ENCODE measurements at places on chromosomes 1 and 21. TPM values are rescaled to one million over a fixed set of nuclear protein-coding genes. Genes with fewer than 3 reads are reported as not detected.

DNA sequence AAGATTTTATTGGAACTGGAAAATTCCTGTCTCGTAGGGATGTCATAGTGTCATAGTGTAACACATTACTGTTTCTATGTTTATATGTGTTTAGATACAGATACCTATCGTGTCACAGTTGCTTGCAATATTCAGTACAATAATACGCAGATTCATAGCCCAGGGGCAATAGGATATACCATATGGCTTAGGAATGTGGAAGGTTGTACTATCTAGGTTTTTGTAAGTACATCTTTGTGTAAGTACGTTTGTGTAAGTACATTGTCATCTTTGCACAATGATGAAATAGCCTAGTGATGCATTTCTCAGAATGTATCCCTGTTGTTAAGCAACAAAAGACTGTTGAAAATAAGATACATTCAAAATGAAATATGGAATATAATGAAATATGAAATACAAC is 68.9 kb downstream of the CAMTA1 start:
- peaks cover 21% of the 10 kb centered on the region for H3K4me1 ChIP-seq
- H3K27me3 ChIP-seq = no peaks in the 10 kb centered on the region
- no peak for DNase-seq
- peaks cover 35% of the 10 kb centered on the region for H3K36me3 ChIP-seq
- no peak overlapping the region for H3K27ac ChIP-seq

DNA sequence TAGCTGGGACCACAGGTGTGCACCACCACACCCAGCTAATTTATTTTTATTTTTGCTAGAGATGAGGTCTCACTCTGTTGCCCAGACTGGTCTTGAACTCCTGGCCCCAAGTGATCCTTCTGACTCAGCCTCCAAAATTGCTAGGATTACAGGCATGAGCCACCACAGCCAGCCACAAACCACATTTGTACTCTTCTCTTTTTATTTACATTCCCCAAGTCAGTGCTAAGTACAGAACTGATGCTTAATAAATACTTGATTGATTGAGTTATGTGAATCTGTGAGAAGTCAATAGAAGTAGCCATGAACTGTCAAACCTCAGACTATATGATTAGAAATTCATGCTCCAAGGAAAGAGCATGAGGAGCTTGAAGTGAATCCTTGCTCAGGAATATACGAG is 48.5 kb upstream of the S1PR1 start:
- H3K27me3 ChIP-seq = no peaks in the 10 kb centered on the region
- no peak overlapping the region for H3K27ac ChIP-seq
- H3K4me1 ChIP-seq = peaks cover 11% of the 10 kb centered on the region
- no peak for DNase-seq

DNA sequence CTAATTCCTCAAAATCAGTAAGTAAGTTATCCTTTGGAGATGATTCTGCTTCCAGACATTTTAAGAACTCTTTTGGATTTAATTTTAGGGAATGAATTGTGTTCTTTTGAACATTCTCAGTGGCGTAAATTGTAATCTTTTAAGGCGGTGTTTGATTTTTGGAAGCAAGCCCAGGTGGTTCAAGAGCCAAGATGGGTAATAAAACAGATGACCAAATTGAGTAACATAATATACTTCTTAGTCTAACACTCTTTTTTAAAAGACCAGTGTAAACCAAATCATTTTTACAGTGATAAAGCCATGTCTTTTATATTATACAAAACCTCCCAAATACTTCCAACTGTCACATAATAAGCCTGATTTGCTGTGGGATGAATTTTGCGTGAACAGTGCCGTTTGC is 133.8 kb downstream of the LRRC40 start:
- no peak overlapping the region for H3K27ac ChIP-seq
- H3K4me3 ChIP-seq = no peak overlapping the region
- no peak for DNase-seq
- H3K36me3 ChIP-seq = no peaks in the 10 kb centered on the region
- H3K4me1 ChIP-seq = no peaks in the 10 kb centered on the region

DNA sequence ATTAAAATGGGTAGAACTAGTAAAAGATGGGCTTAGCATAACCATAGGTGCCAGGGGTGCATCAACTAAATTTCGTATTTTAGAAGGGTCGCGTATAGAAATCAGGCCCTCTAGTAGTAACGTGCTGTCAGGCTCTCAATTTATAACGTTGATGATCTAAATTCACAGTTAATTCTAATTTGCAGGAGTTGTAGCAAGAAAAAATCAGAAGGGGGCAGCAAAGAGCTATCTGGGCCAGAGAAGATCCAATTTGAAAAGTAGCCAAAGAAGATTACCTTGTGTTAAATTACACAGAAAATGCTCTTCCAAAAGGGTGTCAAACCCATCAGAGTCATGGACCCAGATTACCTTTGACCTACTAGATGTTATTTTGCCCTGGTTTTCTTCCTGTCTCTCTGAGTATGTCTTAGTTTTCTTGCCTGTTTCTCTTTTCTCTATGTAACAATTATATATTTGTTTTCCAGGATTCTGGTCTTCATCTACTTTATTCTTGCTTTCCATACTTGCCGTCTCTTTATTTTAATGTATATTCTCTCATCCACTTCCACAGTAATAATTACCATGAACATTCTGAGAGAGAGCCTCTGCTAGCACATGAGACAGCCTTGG is 1030.9 kb downstream of the AMY1C start:
- H3K4me1 ChIP-seq = no peaks in the 10 kb centered on the region
- H3K27me3 ChIP-seq = no peaks in the 10 kb centered on the region
- no peaks in the 10 kb centered on the region for H3K36me3 ChIP-seq
- DNase-seq = no peak

DNA sequence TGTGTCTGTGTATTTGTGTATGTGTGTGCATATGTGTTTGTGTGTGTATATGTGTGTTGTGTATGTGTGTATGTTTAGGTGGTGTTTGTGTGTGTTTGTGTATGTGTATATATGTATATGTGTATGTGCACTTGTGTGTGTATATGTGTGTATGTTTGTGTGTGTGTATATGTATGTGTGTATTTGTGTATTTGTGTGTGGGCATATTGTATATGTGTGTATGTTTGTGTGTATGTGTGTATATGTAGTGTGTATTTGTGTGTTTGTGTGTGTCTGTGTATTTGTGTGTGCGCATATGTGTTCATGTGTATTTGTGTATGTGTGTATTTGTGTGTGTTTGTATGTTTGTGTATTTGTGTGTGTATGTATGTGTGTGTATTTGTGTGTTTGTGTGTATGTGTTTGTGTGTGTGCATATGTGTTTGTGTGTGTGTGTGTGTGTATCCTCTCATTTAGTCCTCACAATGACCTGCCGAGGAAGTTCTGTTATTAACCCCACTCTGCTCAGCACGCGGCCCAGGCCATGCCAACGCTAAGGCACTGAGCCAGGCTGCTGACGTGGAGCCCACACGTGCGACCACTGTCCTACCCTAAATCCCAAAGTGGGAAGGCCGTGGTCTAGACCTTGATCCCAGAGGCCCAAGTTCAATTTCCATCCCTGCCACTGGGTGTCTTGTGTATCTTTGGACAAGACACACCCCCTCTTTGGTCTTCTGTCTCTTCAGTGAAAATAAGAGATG is 43.2 kb upstream of the TMEM51 start:
- no peak for DNase-seq
- H3K4me3 ChIP-seq = no peak overlapping the region
- peaks cover 7% of the 10 kb centered on the region for H3K27me3 ChIP-seq
- H3K4me1 ChIP-seq = no peaks in the 10 kb centered on the region

DNA sequence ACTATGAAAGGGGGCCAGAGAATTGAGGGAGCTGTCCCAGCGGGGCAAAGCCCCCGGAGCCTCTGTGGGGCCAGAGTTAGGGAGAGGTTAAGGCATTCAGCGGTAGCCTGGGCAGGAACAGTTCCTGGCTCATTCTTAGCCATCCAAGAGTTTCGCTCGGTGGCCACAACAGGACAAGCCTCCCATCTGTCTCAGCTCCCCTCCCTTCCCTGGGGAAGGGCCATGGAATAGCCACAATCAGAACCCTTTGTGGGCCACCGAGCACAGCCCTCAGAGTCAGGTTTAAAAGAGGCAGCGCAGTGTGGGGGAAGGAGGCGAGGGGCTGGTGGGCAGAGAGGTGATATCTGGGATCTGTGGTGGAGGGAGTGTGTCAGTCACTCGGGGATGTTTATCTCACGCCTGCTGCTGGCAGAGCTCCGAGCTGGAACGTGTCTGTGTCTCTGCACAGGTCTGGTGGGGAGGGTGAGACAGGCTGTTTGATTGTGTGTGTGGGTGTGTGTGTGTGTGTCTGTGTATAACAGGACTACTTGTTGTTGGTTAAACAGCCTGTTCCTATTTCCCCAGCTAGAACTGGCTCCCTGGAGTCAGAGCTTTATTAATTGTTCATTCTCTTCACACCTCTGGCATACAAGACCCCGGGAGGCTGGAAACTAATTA is 49.6 kb upstream of the GOLT1A start:
- no peak overlapping the region for H3K4me3 ChIP-seq
- H3K27ac ChIP-seq = no peak overlapping the region
- no peaks in the 10 kb centered on the region for H3K27me3 ChIP-seq
- no peak for DNase-seq
- H3K36me3 ChIP-seq = no peaks in the 10 kb centered on the region

- H3K4me1 ChIP-seq = no peaks in the 10 kb centered on the region
- H3K36me3 ChIP-seq = peaks cover 38% of the 10 kb centered on the region
- DNase-seq = no peak
- no peaks in the 10 kb centered on the region for H3K27me3 ChIP-seq
- H3K27ac ChIP-seq = no peak overlapping the region
These were observed 273.1 kb downstream of the DPYD start for GRCh38 chr1:97647776-97648175.

DNA sequence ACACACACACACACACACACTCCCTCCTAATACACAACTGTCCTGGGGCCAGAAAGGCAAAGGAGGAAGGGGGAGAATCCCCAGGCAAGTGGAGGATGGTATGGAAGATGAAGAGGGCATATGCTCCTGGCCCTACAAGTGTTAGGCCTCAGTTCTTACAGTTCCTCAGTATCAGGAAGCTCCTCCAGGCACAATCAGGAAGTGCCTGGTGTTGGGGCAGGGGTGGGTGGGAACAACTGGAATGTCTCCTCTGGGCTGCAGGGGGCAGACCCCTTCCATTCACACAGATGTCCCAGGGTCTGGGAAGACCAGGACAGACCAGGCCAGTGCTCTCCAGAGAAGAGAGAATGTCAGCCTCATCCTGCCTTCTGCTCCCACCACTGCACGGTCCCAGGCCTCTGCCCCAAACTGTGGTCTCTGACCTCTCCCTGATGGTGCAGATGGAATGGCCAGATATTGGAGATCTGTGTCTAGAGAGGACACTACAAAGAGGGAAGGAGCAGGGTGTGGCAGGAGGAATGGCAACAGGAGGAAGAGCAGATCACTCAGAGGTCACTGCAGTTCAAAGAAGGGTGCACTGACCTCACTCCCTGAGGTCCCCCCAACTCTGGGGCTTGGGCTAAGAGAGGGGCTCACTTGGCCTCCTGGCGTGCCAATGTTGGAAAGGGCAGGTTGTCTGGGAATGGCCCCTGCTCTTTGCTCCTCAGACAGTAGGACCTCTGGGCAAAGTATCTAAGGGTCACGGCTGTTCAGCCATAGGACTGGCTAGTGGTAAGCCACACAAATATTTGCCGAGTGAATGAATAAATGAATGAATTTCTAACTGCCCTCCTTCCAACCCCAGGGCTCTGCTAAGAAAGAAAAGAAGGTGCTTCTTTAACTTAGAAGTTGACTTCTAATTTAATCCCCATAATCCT is 2.5 kb upstream of the DENND2D start:
- peak overlapping the region; percentile 95 for H3K27ac ChIP-seq
- H3K27me3 ChIP-seq = no peaks in the 10 kb centered on the region
- peak overlapping the region; percentile 99 for H3K4me3 ChIP-seq
- peaks cover 25% of the 10 kb centered on the region for H3K36me3 ChIP-seq
- no peak for DNase-seq
- H3K4me1 ChIP-seq = peaks cover 57% of the 10 kb centered on the region

DNA sequence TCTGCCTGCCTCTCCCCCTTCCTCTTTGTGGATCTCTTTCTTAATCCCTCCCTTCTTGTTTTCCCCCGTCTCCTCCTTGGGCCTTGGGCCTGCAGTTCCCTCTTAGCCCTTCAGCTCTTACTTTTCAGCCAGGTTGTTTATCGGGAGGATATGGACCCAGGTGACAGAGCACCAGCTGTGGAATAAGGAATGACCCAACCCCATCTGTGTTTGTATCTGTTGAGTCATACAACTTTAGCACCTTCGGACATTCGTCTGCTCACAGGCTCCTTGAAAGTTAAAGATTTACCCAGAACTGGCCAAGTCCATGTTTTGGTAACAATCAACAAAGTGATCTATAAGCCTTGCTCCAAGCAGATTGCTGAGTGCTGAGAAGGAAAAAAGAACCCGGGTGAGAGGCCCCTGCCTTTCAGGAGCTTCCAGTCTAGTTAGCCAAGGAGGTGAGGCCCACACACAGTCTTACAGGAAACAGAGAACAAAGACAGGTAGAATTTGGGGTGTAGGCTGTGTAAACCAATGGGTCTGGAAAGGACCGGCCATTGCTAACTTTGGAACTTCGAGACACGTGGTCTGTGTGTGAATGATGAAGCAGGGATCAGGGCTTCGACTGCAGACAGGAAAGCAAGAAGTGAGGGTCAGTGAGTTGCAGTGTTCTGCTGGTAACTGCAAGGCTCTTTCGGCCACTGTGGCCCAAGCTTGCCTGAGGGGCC is 66.7 kb upstream of the F3 start:
- H3K4me1 ChIP-seq = no peaks in the 10 kb centered on the region
- no peak overlapping the region for H3K27ac ChIP-seq
- H3K4me3 ChIP-seq = no peak overlapping the region
- peaks cover 11% of the 10 kb centered on the region for H3K27me3 ChIP-seq

GRCh38 chr1:158611916-158612315 is 6.8 kb downstream of the OR10Z1 start:
- no peak overlapping the region for H3K27ac ChIP-seq
- H3K4me1 ChIP-seq = no peaks in the 10 kb centered on the region
- DNase-seq = no peak
- H3K4me3 ChIP-seq = no peak overlapping the region

DNA sequence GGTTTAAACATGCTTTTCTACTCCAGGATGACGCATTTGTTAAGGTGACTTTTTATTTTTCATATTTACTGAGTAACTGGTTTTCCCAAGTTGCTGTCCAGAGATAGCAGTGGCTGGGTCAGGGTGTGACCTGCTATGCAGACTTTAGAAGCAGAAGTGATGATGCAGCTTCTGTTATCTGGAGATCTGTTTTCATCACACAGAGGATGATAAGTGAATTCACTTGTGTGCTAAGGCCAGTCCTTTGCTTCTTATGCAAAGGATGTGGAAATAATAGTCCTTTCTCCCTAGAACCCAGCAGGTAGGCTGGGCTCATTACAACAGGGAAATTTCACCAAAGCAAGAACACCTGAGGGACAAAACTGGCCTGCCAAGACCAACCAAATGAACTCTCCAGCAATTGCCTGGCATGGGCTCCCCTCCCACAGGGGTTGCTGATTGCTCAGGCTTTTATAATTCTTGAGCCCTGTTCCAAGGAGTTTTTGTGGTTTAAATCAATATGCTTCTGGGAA is 97.8 kb upstream of the LPGAT1 start:
- H3K27me3 ChIP-seq = peaks cover 9% of the 10 kb centered on the region
- no peak for DNase-seq
- no peaks in the 10 kb centered on the region for H3K4me1 ChIP-seq
- no peaks in the 10 kb centered on the region for H3K36me3 ChIP-seq
- H3K27ac ChIP-seq = no peak overlapping the region

Gene CBS
- 0.09 TPM for polyA plus RNA-seq

Gene WDR64
- polyA plus RNA-seq = not detected

Gene ABCA4
- not detected for polyA plus RNA-seq

Gene S100A7
- not detected for polyA plus RNA-seq

Gene OTUD7B
- 0.37 TPM for polyA plus RNA-seq

Gene SERPINC1
- polyA plus RNA-seq = 0.80 TPM

Gene CHRNB2
- not detected for polyA plus RNA-seq

Gene SPEN
- 4.0 TPM for polyA plus RNA-seq

Gene ZMYM4
- polyA plus RNA-seq = 28.4 TPM

Gene VWA5B1
- not detected for polyA plus RNA-seq

Gene CHD5
- polyA plus RNA-seq = 0.06 TPM
